ENCODE measurements at places on chromosomes 7 and 10.
A peak's percentile ranks its signal among the peaks of the same experiment; 100 is the strongest.

DNA sequence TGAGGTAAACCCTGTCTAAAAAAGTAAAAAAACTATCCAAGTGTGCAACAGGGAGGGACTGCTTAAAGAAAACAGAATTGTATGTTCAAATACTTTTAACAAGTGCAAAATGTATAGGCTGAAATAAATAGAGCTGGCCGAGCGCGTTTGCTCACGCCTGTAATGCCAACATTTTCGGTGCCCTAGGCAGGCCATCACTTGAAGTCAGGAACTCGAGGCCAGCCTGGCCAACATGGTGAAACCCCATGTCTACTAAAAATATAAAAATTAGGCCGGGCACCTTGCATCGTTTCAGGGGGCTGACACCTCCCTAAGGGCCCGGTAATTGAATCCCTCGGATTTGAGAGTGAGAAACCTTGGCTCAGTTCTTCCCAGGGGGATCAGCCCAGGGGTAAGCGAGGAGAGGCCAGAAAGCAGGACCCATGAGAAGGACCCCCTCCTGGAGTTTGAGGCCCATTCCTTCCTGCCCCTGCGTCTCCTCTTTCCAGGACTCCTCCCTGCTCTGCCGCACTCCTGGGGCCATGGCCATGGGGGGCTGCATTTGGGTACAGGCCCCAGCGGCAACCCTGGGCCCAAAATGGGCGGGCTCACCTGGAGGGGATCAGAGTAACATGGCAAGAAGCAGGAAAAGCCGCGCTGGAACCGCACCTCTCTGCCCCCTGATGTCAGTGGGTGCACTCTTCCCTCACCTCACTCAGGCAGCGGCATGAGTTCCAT is 75.5 kb upstream of the TMEM248 start:
- DNase-seq: no peak

DNA sequence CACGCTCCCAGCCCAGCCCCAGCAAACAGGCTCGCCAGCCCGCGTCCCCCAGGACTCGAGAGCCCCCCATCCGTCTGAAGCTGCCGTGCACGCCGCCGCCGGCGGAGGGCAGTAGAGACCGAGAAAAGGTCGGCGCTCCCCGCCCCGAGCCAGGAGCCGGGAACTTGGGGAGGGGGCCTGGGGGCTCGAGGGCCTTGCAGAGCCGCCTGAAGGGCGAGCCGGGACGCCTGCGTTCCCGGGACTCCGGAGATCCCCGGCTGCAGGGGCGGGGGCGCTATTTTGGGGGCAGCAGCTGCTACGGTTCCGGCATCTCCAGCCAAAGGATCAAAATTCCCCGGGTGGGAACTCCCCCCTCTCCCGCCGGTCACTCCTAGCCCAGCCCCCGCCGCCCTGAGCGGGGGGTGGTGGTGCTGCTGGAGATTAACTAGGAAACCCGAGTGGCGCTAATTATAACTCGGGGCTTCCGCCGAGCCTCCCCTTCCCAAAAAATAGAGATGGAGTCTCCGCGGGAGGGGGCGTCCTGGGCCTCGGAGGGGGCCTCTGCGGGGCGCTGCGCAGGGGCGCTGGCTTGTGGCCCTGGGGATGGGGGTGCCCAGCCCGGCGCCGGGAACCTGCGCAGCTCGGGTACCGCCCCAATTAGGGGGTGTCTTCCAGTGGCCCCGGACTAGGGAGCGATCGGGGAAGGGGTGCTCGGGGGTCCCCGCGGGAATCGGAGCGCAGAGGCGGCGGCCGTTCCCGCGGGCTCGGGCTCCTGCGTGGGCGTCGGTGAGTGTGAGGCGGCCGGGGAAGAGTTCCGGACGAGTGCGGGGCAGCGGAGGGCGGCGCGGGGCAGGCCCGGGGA is 608 bp downstream of the ACHE start:
- peak; percentile 15 for DNase-seq

- DNase-seq: no peak
Observed at GRCh38 chr10:103668351-103669242, 175.1 kb downstream of the NEURL1 start.

DNA sequence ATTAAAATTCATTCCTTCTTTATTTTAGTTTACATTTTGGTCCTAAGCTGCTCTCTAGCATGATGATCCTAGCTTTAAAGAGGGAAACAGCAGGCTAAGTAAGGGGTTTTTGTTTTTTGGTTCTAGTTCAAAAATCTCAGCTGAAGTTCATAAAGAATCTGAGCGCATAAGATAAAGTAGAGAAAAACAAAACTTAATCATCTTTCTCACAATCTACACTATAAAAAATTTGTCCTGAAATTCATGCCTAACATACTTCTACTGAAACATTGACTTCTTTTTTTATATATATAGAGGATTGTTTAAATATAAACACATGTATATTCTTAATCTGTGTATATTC is 6.8 kb upstream of the IGF2BP3 start:
- DNase-seq: no peak

DNA sequence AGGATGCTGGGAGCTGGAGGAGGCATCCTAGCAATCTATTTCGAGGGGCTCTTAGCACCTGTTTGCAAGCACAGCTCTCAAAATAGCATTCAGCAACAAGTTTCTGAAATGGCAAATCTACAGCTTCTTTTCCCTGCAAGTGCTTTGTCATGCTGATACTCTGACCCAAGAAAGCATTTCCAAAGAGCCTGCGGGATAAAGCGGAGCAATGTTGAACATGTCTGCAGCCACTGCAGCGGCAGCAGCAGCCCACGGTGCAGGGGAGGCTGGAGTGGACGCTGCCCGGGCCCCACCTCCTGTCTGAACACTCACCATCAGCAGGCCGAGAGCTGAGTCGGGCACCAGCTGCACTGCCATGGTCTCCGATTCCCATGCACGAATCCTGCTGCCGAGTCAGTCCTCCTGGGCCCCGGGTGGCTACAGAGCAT is 964 bp downstream of the FRMD4A start:
- DNase-seq: no peak

DNA sequence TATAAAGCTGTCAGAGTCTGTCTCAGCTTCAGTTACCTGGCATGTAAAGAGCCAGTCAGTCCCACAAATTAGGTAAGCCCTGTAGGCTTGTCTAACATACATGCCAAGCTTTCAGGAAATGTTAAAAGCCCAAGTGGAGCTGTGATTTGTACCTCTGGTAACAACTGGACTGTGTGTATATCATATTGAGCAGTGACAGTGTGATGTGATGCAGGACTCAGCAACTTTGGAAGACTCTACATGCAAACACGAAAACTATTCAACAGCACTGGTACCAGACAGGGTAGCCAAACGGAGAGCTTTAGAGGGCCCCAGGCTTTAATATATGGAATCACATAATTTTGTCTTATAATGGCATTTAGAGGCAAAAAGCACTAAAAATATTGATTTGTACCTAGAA is 587.9 kb downstream of the PHTF2 start:
- DNase-seq: no peak

- no peak for DNase-seq
Observed at GRCh38 chr10:51879238-51879637, 179.8 kb upstream of the CSTF2T start.

DNA sequence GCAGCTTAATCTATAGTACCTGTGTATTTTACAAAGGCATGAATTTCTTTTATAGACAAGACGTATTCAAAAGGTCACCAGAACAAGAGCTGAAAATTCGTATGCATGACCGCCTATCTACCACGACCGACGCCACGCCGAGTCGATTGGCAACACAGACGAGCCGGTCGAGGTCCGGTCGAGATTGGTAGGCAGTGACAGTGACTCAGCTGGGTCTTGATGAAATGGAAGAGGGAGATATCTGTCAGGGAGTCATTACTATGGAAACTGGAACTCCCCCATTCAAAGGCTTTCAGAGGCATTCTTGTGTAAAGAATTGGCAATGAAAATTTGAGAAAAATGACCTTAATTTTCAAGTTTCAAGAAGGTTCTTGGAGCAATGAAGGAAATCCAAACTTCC is 2.1 kb downstream of the ATP5MK start:
- no peak for DNase-seq

GRCh38 chr10:79454259-79454658 is 8.8 kb upstream of the ZCCHC24 start:
- no peak for DNase-seq

GRCh38 chr10:70253878-70254765 is 20.9 kb upstream of the PPA1 start:
- DNase-seq: no peak

DNA sequence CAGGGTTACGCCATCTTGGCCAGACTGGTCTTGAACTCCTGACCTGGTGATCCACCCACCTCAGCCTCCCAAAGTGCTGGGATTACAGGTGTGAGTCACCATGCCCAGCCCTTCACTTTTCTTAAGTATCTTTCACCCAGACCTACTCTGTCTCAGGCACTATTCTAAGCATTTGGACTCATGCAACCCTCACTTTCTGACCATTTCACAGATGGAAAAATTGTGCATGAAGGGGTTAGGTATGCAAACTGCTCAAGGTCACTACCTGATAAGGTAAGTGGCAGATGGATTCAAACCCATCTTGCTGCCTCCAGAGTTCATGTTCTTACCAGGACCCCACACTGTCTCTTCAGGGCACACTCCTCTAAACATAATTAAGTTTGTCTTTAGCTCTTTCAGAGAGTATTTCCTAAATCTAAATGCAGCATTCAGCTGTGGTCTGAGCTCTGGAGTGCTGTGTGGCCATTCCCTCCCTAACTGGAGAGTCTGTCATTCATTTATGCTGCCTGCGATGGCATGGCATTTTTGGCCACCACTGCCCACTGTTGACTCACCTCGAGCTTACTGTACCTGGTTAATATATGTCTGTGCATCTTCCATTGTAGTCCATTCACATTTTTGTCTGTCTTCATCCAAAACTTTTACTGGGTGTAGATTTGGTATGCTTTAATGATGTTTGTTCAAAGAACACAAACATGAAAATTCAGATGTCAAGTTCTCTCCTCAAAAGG is 88.4 kb downstream of the CCDC71L start:
- no peak for DNase-seq

- no peak for DNase-seq
Observed at GRCh38 chr10:119286516-119286915, 79.1 kb downstream of the GRK5 start.

DNA sequence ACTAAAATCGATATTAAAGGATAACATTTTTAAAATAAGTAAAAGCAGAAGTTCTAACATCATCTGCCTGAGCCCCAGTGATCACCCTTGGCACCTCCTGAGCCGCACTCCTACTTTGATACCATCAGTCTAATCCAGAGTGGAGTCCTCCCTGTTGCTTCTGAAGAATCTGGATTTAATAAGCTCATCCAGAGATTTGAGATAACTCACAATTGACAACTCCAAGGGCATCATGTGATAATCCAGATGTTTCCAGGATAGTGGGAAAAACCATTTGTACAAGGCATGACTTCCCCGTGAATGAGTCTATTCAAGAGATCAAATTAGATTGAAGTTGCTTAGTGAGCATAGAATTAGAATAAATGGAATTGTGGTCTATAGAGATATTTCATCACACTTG is 475.8 kb upstream of the C7orf33 start:
- DNase-seq: no peak

DNA sequence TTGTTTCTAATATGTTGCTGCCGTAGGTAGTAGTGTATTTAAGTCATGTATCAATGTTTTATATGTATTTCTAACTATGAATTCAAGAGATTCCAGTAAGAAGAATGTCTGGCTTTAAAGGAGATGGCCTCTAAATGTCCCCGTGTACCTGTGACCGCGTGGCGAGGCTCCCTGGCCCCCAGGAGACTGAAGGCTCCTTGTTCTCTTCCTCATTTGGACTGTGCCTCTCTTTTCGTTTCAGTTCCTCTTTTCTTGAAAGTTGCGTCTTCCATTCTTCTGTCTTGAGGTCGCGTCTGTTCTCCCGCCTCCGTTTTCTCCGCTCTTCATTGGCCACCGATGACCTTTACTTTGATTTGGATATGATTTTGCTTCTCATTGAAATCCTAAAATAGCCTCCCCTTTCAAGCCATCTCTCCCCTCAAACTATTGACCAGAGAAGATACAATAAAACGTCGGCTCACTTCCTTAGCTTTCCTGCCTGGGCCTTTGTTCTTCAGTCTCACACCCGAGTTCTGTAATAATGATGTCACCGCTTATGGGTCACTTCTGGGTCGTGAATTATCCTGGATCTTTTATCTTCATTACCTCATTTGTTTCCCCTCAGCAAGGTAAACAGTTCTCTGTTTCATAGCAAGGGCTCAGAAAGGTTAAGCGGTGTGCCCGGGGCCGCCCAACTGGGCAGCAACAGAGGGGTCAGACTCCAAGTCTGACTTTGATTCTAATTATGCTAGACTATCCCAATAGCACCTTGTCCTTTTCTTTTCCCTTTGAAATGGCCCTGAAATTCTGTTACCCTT is 28.7 kb downstream of the WIPI2 start:
- DNase-seq: no peak

- DNase-seq: no peak
Observed at GRCh38 chr7:117362294-117362888, 39.5 kb upstream of the WNT2 start.

- peak; percentile 62 for DNase-seq
Observed at GRCh38 chr7:94368371-94368791, 26.3 kb upstream of the COL1A2 start.

- no peak for DNase-seq
Observed at GRCh38 chr10:78318305-78318704, 284.6 kb downstream of the RPS24 start.

DNA sequence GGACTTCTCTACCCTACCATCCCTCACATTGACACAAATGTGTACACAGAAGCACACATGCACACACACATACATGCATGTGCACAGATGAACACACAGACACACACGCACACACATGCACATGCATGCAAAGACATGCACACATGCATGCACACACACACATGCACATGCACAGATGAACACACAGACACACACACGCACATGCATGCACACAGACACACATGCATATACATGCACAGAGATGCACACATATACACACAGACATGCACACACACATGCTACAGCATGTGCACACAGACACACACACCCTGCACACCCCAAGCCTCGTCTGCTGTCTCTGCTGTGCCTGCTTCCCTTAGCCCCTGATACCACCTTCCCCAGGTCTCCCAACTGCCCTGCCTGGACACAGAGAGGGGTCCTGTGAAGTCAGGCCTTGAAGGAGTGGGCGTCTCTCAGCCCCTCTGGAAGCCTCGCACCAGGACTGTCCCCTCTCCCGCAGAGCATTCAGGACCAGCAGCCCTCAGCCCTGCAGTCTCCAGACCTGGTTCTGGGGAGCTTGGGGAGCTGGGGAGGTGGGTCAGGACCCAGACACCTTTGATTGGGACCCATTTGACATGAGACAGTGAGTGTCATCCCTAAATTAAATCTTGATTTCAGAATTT is 181.8 kb downstream of the DNAJB6 start:
- DNase-seq: no peak

- no peak for DNase-seq
Observed at GRCh38 chr10:122344741-122345258, 29.7 kb upstream of the PLEKHA1 start.

DNA sequence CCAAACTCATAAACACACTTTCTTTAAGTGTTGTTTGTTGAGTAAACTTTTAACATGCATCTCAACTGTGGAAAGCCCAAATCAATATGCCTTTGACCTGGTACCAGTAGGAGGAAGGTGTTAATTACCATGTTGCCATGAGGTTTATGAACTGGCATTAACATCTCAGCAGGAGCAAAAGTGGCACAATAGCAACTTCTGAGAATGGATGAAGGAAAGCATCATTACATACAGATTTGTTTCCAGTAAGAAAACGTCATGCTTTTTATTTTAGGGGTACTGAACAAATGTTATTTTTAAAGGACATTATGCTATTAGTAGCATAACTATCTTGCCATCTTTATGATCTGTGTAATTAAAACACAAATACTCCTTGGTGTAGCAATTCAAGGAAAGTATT is 51.1 kb downstream of the ARMC3 start:
- no peak for DNase-seq

GRCh38 chr7:13988731-13989125 is 738 bp downstream of the ETV1 start:
- DNase-seq: peak; percentile 23

- no peak for DNase-seq
Observed at GRCh38 chr10:105702211-105702610, 1061.1 kb downstream of the SORCS3 start.
